ENCODE measurements at places on chromosomes 2 and 18.

DNA sequence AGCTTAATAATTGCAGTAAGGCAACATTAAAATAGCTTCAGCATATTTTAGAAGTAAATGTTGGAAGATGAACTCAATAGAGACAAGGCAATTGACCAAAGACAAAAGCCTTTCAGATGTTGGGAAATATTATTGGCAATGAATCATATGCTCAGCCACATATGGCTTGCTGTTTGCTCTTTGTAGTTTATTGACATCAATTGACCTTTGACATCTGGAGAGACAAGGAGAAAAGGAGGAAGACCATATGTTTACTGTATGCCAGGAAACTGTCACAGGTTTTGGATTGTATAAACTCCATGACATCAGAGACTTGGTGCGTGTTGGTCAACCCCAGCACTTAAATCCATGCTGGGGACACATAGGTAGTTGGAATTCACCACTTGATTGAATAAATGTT, 60.6 kb upstream of the SLC16A14 start:
- DNase-seq: no peak

GRCh38 chr18:77433076-77433475, 183.4 kb downstream of the GALR1 start:
- no peak for DNase-seq

DNA sequence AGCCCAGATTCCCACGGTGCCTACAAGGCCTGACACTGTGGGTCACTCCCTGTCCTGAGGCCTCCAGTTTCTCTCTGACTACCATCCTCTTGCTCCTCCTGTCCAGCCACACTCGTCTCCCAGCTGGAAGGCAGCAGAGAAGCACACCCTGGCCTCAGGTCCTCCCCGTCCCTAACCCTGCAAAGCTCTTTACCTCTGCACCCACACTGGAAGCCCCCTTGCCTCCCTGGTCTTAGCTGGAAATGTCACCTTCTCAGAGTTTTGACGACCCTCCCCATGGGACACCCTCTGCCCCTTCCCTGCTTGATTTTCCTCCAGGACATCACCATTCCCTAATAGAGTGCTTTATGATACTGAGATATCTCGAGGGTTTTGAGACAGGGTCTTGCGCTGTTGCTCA, 10.6 kb downstream of the RNU2-63P start:
- DNase-seq: no peak

DNA sequence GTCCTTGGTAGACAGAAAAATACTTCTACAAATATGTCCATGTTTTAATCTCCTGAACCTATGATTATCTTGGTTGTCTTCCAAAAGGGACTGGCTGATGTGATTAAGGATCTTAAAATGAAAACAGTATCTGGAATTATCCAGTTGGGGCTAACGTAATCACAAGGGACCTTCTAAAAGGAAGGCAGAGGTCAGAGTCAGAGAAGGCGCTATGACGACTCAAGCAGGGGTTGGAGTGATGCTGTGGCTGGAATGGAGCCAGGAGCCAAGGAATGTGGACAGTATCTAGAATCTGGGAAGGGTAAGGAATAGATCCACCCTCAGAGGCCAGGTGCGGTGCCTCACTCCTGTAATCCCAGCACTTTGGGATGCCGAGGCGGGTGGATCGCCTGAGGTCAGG, 4.2 kb upstream of the USP14 start:
- no peak for DNase-seq

DNA sequence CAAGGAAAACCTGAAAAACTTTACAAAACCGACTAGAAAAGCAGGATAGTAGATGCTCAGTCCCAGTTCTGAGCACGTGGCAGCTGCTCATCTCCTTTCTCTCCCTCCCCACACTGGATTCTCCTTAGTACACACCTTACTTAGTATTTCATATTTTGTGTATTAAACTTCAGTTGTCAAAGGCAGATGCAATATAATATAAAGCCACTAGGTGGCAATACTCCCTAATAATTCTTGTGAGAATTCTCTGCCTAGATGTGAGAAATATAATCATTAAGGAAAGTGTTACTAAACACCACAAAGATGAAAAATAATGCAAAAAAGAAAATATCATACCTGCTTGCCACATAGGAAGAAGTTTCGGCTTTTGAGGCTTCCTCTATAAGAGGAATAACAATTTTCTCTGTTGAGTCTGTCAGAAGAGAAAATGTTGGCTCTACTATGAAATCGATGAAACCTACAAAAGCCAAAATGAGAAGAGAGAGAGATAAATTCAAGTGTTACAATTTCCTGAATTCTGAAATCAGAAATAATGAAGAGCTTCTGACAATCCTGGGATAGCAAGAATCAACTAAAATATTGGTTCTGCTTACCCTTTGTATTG, 200.6 kb downstream of the PPP1R1C start:
- DNase-seq: no peak

GRCh38 chr18:77762014-77762413, 512.4 kb downstream of the GALR1 start:
- no peak for DNase-seq

DNA sequence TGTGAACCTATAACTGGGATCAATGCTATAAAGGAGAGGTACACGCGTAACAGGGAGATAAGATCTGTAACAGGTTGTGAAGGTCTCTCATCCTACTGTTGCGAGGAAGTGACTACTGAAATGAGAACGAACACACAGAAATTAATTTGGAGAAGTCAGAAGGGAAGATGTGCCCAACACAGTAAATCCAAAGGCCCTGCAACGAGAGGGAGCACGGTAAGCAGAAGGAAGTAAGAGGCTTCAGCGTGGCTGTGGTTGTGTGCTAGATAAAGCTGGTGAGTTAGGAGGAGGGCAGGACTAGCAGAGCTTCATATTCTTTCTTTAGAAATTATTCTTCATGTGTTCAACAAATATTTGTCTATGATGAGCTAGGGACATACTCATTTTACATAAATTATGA, 2.5 kb upstream of the ATG16L1 start:
- no peak for DNase-seq

DNA sequence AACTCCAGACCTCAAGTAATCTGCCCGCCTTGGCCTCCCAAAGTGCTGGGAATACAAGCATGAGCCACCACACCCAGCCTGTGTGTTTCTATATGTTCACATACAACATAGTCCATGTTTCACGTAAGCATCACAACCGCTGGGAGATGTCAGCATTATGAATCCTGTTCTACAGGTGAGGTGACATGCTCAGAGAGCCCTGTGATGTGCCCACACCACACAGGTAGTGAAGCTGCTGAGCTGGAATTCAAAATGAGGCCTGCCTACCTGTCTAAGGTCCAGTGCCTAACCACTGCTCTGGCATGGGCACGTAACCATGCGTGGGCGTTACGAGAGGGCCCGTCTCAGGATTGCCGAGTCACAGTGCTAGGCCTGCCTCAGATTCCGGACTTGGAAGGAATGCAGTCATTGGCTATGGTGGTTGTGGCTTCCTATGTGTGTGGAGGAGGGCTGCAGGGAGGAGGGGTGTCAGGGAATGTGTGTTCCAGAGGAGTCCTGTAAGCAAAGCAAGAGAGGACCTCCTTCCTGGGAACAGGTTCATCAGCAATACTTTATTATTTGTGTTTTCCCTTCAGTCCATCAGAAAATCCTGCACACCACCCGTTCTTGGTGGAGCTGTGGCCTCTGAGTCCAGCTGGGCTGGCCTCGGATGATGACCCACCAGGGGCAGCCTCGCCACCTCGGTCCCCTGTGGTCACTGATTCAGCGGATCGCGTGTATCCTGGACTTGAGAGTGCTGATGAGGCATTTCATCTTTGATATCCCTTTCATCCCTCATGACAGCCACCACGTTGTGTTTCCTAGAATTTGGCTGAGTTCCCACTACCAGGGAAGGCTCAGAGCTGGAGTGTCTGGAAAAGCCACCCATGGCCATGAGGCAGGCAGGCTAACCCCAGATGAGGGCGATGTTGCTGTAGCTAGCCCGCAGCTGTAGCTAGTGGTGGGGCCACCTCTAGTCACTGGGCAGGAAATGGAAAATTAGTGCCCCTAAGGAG, 31.1 kb downstream of the HK2 start:
- no peak for DNase-seq

GRCh38 chr2:73307720-73308119, 14.4 kb upstream of the EGR4 start:
- DNase-seq: no peak

DNA sequence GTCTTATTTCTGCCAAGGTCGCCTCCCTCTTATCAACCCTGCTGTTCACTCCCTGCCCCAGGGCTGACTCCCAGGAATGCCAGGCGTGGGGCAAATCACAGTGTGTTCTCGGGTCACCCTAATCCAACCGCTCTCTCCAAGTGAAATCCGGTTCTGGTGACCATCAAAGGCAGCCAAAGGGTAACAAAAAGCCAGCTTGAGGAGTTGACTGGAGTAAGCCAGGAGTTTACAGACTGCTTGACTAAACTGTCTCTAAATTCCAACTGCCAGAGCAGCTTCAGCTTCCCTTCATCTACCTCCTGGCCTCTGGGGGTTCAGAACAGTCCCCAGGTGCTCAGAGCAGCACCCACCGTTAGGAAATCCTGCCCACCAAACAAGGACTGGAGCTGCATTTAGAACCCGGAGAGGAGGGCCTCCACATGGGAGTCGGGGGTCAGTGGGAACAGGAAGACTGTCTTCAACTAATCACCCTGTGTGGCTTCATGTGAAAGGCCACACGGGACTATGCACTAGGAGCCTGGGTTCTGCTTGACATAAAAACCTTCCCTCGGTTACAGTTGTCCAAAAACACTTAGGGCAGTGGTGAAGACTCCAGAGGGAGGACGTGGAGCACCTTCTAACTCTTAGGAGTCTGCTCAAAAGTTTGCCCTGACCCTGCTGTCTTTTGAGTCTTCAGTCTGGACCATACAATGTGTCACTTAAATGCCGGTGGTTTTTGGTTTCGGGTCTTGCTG, 24.2 kb upstream of the MCFD2 start:
- DNase-seq: peak; percentile 63

DNA sequence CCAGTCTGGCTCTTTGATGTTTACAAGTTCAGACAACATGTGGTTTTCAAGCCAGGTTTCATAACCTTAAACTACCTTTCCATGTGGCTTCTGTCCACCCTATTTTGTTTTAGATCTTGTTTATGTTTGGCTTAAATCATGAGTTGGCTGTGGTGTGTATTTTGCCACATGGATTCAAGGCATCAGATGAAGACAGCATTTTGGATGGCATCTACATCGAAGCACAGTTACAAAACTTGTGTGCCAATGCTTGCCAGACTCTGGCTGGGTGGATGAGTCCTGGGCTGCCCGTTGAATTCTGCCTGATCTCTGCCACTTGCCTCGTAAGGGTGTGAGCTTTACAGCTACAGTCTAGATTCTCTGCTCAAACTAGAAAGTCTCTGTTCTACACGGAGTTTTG, 335.3 kb downstream of the MYCN start:
- DNase-seq: no peak

- no peak for DNase-seq
These were observed 34.1 kb downstream of the ASAP2 start for GRCh38 chr2:9240745-9241144.

GRCh38 chr2:120418174-120418787, 72.3 kb downstream of the INHBB start:
- DNase-seq: peak; percentile 32

DNA sequence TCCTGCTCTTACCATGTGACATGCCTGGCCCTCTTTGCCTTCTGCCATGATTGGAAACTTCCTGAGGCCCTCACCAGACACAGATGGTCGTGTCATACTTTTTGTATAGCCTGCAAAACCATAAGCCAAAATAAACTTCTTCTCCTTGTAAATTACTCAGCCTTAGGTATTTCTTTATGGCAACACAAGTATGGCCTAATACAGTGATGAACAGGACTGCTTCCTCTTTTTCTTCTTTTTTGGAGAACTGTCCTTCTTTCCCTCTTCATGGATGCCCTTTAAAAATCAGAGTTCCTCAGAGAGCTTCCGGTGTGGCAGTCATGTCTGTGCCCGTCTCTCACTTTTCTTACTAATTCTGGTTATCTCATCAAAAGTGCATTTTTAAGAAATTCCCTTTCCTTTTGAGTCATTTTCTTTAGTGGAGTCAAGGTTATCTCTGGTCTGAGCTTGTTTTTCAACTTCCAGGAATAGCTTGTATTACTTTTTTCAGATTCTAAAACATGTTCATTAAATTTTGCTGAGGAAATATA, 9.2 kb upstream of the IL1A start:
- no peak for DNase-seq

- DNase-seq: no peak
These were observed 17.9 kb downstream of the EML4 start for GRCh38 chr2:42186945-42187632.

DNA sequence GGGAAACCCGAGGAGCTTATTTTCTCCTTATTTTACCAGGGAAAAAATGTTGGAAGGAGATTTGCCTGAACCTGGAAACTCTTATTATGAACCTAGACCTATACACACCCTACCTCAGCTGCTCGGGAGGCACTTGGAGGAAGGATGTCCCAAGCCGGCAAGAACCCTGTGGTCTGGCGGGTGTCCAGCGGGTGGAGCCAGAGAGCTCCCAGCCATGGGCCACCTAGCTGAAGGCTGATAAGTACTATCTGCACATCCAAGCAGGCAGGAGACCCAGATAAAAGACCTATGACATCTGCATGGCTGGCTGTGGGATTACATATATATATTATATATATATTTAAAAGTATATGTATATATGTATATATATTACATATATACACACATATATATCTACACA, 1.1 kb upstream of the SLC14A1 start:
- DNase-seq: peak; percentile 87

DNA sequence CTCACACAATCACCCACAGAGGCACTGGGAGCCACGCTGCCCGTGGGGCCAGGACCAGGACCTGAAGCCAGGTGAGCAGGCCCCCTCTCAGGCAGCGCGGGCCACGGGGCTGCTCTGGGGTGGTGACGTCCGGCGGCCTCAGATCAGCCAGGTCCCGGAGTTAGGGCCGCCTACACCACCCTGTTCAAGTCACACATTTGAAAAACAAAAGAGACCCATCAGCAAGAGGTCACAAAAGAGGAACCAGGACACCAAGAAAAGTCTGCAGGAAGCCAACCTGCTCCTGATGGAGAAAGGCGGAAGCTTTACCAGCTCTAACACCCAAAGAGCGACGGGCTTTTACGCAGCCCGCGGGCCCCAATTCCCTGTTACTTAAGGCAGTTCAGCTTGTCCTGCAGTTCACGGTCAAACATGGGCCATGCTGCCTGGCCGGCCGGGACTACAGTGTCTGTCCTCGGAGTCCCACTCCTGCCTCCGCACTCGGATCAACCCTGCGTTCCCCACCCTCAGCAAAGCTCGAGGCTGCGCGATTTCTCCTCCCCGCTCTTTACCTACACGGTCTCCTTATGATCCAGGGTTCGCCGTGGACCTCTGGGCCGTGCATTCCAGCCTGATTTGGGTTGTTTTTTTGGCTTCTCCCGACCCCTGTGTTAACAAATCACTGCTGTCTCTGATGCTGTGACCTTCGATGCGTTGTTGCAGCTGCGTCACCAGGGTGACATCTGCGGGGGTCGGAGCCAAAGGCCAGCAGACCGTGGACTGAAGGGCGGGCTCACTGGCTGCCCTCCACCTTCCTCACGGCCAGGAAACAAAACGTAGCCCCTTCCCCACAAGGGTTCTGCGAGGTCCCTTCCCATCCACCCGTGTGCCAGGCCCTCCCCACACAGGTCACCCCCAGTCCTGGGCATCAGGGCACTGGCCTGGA, 31.0 kb downstream of the SNORC start:
- peak; percentile 53 for DNase-seq

- DNase-seq: no peak
These were observed 198.3 kb upstream of the SLC35G4 start for GRCh38 chr18:11411048-11411447.

GRCh38 chr18:42230636-42231035, 275.6 kb downstream of the PIK3C3 start:
- DNase-seq: no peak

GRCh38 chr2:148519013-148519412, 125.5 kb upstream of the EPC2 start:
- DNase-seq: peak; percentile 24

- no peak for DNase-seq
These were observed 54.6 kb downstream of the PRKCE start for GRCh38 chr2:45706033-45706432.

- DNase-seq: no peak
These were observed 43.1 kb downstream of the RDH14 start for GRCh38 chr2:18517386-18517785.
